Right atrium auricular region (tissue), 2 donors: ENCODE measurements at places on chromosomes 1 and 21. TPM values are rescaled to one million over a fixed set of nuclear protein-coding genes. Genes with fewer than 3 reads are reported as not detected.
A peak's percentile ranks its signal among the peaks of the same experiment; 100 is the strongest.

DNA sequence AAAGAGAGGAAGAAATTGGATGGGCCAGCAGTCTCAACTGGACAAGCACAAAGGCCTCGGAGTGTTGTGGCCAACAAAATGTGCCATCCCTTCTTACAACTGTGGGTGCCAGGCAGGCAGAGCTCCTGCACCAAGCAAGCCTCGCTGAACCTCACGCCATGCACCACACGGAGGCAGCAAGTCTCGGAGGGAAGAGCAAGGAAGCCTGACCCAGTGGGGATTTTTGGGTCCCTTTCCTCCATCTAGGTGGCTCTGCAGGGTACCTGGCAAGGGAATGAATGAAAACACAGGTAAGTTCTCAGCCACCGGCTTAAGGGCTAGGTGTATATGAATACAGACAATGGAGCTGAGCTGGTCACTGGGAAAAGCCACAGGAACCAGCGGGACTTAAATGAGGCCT, 40.8 kb downstream of the HSD3B1 start:
- no peaks in the 10 kb centered on the region for H3K4me1 ChIP-seq
- no peaks in the 10 kb centered on the region for H3K27me3 ChIP-seq
- DNase-seq = no peak
- no peaks in the 10 kb centered on the region for H3K36me3 ChIP-seq
- no peak overlapping the region for H3K27ac ChIP-seq

DNA sequence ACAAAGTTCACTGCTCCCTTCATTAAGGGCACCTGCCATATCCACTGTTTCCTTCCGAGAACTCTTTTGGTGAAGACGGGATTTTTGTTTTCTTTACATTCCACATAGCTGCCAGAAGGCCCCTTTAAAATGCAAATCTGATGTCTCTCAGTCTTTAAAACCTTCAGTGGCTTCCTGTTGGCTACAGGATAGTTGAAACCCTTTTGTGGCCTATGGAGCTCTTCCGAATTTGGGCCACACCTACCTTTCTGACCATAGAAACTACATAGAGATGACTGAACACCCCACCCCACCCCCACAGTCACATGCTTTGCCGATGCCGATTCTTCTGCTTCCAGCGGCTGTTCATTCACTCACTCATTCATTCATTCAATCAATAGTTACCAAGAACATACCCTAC, 502.6 kb downstream of the KIF26B start:
- no peak overlapping the region for H3K27ac ChIP-seq
- no peaks in the 10 kb centered on the region for H3K27me3 ChIP-seq

GRCh38 chr1:31700468-31701090, 3.2 kb downstream of the COL16A1 start:
- DNase-seq = no peak
- peaks cover 69% of the 10 kb centered on the region for H3K4me1 ChIP-seq
- no peak overlapping the region for H3K4me3 ChIP-seq
- H3K27ac ChIP-seq = peak overlapping the region; percentile 83
- no peaks in the 10 kb centered on the region for H3K27me3 ChIP-seq

DNA sequence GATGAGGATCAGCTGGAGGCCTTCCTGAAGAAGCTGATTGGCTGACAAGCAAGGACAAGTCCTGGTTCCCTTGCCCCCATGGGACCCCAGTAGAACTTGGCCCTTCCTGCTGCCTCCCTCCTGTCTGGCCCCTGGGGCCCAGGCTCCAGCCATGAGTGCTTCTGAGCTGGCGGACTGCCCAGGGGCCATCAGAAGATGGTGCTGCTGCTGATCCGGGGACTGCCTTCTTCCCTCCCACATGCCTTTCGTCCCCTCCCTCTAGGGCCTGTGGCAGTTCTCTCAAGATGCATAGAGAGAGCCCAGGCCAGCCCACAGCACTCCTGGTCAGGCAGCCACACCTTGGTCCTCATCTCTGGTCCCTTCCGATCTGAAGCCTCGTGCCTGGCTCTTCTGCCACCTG, 57.9 kb upstream of the PRKACB start:
- H3K27ac ChIP-seq = no peak overlapping the region
- H3K27me3 ChIP-seq = no peaks in the 10 kb centered on the region
- no peak overlapping the region for H3K4me3 ChIP-seq
- H3K36me3 ChIP-seq = no peaks in the 10 kb centered on the region
- DNase-seq = no peak

- H3K36me3 ChIP-seq = no peaks in the 10 kb centered on the region
- no peak for DNase-seq
- no peak overlapping the region for H3K4me3 ChIP-seq
- no peak overlapping the region for H3K27ac ChIP-seq
- H3K27me3 ChIP-seq = no peaks in the 10 kb centered on the region
- no peaks in the 10 kb centered on the region for H3K4me1 ChIP-seq
Observed at GRCh38 chr1:58418283-58419228, 128.0 kb downstream of the OMA1 start.

DNA sequence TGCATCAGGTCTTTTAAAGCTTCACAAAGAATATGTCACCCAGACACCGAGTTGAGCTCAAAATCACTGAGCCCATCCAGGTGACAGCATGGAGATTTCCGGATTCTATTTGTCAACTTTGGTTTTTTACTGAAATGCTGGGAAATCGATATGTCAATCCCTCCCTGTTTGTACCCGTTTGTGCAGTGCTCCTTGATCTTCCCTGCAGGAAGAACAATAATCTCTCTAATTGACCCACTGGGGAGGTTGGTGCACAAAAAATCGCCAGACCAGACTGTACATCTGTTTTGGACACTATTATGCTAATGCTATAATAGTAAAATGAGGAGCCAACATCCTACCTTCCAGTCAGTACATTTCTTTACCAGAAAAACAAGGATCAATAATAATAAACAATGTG, 1.8 kb downstream of the BARHL2 start:
- H3K27ac ChIP-seq = no peak overlapping the region
- H3K27me3 ChIP-seq = peaks cover 72% of the 10 kb centered on the region
- no peaks in the 10 kb centered on the region for H3K36me3 ChIP-seq
- no peak for DNase-seq

Gene CPTP
- total RNA-seq = 35.6 TPM

Gene DMBX1
- not detected for total RNA-seq

Gene KIF17
- total RNA-seq = 6.0 TPM
